ENCODE measurements at places on chromosomes 4 and X. TPM values are rescaled to one million over a fixed set of nuclear protein-coding genes. Genes with fewer than 3 reads are reported as not detected.

- DNase-seq, result no peak
These were observed 150.4 kb upstream of the PCDH10 start for GRCh38 chr4:132998585-132999230.

DNA sequence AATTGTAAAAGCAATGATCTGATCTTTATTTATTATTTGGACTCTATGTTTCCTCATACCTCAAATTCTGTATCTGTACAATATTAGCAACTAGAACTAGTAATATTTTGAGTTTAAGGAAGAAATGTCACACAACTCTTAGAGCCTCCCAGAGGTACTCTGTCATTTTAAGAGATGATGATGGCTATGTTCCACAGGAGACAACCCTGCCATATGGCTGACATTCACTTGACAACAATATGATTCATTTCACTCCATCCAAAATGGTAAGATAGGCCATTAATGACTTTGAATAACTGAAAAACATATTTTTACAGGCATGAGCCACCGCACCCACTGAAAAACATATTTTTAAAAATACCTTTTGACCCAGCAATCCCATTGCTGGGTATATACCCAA is 190.3 kb downstream of the MAML3 start:
- DNase-seq, result no peak

DNA sequence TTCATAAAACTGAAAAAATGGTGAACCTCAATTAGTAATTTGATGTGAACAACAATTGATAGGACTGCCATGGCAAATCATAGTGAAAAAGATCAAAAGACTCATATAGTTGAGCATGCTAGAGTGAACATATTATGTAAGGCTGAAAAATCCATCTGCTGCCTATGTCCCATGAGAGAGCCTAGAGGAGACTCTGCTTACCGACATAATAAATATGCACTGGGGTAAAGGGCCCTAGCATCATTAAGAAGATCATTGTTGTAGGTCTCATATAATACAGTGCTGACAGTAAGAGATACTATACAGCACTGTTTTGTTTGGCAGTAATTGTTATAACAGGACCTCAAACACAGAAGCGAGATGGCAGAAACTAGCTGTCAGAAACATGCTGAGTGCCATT is 229.0 kb downstream of the PABPC4L start:
- no peak for DNase-seq

- DNase-seq, result no peak
These were observed 144.4 kb upstream of the TET2 start for GRCh38 chr4:105002278-105002677.

GRCh38 chrX:96433409-96434077 is 251.1 kb upstream of the DIAPH2 start:
- DNase-seq, result no peak

GRCh38 chr4:96407738-96408463 is 568.0 kb downstream of the PDHA2 start:
- DNase-seq, result no peak

GRCh38 chrX:38375891-38376290 is 23.5 kb downstream of the OTC start:
- no peak for DNase-seq

GRCh38 chrX:119760026-119760877 is 1.9 kb downstream of the SOWAHD start:
- no peak for DNase-seq

DNA sequence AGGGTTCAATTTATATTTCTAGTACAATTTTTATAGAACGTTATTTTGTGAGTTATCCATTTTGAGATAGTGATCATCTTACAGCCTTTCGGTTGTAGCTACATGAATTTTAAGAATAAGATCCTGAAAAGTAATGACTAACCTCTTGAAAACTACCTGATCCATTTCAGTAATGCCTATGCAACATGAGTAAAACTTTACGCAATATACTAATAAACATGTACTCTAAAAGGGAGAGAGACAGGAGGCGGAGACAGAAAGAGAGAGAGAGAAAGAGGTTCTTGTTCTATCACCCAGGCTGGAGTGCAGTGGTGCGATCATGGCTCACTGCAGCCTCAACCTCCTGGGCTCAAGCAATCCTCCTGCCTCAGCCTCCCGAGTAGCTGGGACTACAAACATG is 816.1 kb downstream of the CCSER1 start:
- no peak for DNase-seq

DNA sequence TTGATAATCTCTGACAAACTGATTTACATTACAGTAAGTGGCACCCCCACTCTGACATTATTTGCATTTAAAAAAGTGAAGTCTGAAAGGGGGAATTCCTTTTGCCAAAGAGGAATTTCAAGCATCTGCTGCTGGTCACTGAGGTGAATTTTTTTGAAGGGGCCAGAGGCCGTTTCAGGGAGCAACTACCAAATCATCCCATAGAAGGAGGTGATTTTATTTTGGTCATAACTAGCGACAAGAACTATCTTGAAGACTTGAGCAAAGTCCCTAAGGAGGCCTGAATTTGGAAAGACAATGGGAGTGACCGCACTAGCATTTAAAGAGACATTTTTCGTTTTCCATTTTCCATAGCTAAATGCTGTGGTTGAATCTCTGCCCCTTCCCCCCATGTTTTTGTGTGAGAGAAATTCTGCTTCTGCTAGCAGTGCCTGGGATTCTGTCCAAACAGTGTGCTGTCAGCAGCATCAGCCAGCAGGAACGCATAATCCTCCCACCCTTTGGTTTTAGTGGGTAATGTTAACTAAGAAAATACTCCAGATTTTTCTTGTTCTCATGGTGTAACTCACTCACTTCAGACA is 110.1 kb upstream of the MED14 start:
- DNase-seq, result no peak

GRCh38 chr4:1380368-1381151 is 25.7 kb downstream of the NKX1-1 start:
- no peak for DNase-seq

DNA sequence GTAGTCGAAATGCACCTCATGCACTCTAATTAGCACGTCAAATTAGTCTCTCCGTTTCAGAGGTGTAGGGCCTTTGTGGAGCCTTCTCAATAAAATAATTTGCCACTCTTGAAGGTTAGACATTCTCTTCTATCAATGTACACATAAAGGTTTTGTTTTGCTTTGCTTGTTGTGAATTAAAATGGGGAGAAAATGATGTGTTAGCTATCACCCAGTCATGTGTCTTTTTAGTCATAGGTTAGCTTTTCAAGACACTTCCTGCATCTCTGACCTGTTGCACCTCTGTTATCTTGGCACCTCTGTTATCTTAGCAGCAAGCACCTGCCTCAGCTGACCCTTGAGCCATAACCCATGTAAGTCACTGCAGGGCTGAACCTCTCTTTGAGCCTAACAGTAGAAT is 936 bp downstream of the TMEM144 start:
- DNase-seq, result no peak

- DNase-seq, result no peak
These were observed 11.9 kb downstream of the L1CAM start for GRCh38 chrX:153874085-153874365.

The NAP1L3 gene
- 2.4 TPM for total RNA-seq

The SOWAHB gene
- not detected for total RNA-seq

The GPRASP3 gene
- 2.1 TPM for total RNA-seq

The CTSO gene
- 9.5 TPM for total RNA-seq

The SAGE1 gene
- total RNA-seq, result not detected

The SHROOM2 gene
- total RNA-seq, result 0.35 TPM

The NR3C2 gene
- 16.1 TPM for total RNA-seq

The AMBN gene
- total RNA-seq, result not detected
